ENCODE measurements at places on chromosomes 2 and 18.

DNA sequence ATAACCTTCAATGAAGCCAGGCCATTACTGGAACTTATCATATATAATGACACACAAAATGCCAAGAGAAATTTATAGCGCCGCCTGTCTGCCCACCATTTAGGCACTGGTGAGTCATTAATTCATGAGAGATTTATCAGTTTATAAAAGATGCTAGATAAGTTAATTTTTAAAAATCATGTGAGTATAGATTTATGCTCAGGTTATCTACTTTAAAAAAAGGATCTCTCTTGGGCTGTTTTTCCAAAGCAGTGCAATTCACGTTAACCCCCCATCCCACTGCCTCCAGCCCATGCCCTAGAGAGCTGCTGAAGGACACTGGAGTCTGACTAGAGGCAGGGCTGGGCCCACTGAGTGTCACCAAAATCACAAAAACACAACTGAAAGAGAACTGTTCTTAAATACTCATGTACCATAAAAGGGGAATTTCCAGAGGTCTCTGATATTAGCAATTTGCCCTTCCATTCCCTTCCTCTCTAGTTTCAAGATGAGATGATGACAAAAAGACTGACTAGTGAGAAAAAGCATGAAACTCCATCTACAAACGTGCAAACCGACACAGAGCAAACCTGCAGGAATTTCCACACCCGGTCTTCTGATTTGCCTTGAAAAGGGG, 160.8 kb downstream of the BCL2 start:
- DNase-seq = no peak

DNA sequence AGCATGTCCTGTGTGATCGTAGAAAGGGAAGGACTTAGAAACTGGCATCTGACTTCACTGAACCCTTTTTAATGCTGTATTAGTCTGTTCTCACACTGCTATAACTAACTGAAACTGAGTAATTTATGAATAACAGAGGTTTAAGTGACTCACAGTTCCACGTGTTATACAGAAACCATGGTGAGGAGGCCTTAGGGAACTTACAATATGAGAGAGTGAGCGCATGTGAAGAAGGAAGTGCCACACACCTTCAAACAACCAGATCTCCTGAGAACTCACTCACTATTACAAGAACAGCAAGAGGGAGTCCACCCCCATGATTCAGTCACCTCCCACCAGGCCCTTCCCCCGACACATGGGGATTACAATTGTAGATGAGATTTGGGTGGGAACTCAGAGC, 811.3 kb downstream of the CPS1 start:
- no peak for DNase-seq

DNA sequence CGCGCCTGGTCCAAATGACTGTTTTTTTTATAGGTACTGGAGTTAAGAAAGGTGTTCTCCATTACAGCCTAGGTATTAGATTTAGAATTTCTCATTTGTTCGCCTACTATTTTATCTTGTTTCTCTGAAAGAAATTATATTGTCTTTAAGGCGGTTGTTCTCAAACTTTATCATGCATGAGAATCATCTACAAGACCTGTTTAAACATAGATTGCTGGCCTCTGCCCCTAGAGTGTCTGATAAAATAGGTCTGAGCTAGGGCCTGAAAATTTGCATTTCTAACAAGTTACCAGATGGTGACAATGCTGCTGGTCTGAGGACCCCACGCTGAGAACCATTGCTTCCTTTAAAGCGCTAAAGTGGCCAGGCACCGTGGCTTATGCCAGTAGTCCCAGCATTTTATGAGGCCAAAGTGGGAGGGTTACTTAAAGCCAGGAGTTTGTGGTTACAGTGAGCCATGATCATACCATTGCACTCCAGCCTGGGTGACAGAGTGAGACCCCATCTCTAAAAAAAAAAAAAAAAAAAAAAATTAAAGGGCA, 34.0 kb upstream of the RNF138 start:
- DNase-seq = no peak

- DNase-seq = no peak
Measured at GRCh38 chr2:161388146-161388779, 27.8 kb upstream of the TBR1 start.

GRCh38 chr2:207528980-207529329, 807 bp upstream of the CREB1 start:
- DNase-seq = peak; percentile 38

- DNase-seq = no peak
Measured at GRCh38 chr2:39816845-39817244, 37.8 kb upstream of the THUMPD2 start.

GRCh38 chr2:181197140-181197760, 216.8 kb downstream of the UBE2E3 start:
- DNase-seq = no peak

Measured in stimulated activated CD8-positive, alpha-beta memory T cell treated with anti-CD3 and anti-CD28 coated beads, Interleukin-7, amount 100 ng/mL, for 1 hour (primary cell).